ENCODE measurements at places on chromosomes 13 and 19.

DNA sequence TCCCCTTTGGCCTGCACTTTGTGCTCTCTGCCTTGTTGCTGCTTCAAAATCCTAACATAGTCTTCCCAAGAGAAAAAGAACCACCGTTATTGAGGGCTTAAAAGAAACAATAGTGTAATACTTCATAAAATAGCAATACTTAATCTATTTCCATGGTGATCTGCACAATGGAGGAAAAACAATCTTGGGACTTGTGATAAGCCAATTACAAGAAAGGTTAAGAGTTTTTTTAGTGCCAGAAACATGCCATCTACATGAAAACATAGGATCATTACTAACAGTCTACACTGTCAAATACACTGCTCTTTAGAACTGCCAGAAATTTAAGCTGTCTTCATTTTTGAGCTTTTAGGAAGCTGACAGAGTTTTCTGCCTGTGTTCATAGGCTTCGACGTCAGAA, 54.1 kb upstream of the MAB21L1 start:
- DNase-seq, result no peak

DNA sequence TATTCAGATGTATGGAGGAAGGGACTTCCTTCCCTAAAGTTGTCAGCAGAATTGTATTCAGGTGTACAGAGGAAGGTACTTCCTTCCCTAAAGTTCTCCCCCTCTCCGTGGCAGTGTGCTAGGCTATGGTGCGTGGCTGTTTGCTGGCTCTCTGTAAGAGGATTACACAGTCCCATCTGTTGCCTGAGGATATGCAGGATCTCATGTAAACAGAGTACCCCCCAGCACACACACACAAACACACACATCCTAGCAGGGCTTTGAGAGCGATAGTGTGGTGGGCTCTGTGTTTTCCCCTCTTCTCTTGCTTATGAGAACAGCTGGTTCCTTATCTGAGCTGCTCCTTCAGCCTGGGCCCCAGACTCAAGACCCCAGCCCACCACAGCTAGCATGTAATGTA, 10.3 kb downstream of the NEK5 start:
- DNase-seq, result peak; percentile 64

GRCh38 chr13:43331672-43332071, 308.3 kb downstream of the DNAJC15 start:
- no peak for DNase-seq

- DNase-seq, result no peak
Measured at GRCh38 chr13:25149711-25150110, 22.4 kb downstream of the AMER2 start.

DNA sequence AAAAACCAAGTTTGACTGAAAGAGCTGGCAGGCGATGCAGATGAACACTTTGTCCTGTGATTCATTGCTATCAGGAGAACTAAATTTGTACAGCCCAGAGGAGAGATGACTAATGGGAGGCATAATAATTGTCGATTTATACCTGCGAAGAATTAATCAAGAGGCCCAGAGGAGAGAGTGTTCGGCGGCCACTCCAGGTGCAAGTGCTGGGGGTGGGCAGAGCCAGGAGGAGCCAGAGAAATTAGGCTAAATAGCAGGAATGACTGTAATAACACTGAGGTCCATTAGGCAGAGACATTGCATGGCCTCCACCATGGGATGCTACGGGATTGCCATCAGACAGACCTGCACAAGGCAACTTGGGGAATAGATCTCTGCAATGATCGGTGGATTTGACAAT, 107.7 kb upstream of the UQCRFS1 start:
- no peak for DNase-seq
